ENCODE measurements at places on chromosomes 11 and 22. TPM values are rescaled to one million over a fixed set of nuclear protein-coding genes. Genes with fewer than 3 reads are reported as not detected.

Gene OR51I2
- total RNA-seq: not detected

Gene OR5A1
- total RNA-seq: not detected

Gene GLYATL2
- not detected for total RNA-seq

Gene PNPLA3
- not detected for total RNA-seq

Gene TEX12
- 0.20 TPM for total RNA-seq

GRCh38 chr22:30718938-30719337 lies 24.3 kb downstream of the OSBP2 start:
- no peak overlapping the region for H3K4me3 ChIP-seq
- no peaks in the 10 kb centered on the region for H3K36me3 ChIP-seq
- no peaks in the 10 kb centered on the region for H3K27me3 ChIP-seq

DNA sequence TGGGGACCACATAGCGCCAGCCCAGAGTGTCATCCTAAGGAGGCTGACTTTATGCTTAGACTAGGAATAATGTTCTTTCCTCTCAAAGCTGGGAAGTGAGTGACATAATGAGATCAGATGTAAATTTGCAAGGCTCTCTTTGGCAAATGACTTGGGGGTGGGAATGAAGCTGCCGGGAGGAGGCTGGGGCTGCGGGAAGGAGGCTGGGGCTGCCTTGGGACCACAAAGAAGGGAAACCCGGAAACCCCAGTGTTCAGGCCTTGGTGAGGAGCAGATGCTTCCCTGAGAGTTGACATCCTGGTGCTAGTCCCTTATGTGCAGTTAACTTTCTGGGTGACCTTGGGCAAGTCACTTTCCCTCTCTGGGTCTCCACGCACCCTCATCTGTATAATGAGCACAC lies 182.0 kb downstream of the CHST1 start:
- H3K4me1 ChIP-seq: no peaks in the 10 kb centered on the region
- no peak overlapping the region for H3K27ac ChIP-seq
- no peak overlapping the region for H3K4me3 ChIP-seq
- H3K36me3 ChIP-seq: no peaks in the 10 kb centered on the region
- no peak for DNase-seq

DNA sequence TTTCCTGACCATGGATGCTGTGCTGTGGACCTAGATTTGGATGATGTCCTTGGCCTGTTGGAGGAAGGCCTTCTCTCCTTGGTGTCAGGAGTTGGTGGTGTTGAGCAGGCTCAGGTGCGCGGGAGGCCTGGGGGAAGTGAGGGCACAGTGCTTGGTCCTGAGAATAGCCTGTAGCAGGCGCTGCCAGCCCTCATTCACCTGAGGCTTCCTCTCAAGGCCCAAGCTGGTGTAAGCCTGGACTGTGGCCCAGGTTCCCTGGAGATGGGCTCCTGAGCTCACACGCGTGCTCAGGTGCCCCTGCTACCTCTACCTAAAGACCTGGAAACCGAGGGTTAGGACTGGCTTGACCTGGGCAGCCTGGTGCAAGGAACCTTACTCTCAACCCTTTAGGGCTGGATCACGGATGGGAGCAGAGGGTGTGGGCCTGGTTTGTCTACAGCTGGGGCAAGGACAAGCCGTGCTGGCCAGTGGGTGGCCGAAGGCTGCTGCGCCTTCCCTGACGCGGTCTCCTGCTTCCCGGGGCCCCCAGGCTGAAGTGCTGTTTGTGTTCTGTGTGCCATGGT lies 7.8 kb upstream of the GRAMD4 start:
- no peaks in the 10 kb centered on the region for H3K27me3 ChIP-seq
- H3K4me1 ChIP-seq: peaks cover 46% of the 10 kb centered on the region
- H3K36me3 ChIP-seq: no peaks in the 10 kb centered on the region
- peak overlapping the region; percentile 81 for H3K4me3 ChIP-seq
- no peak for DNase-seq

DNA sequence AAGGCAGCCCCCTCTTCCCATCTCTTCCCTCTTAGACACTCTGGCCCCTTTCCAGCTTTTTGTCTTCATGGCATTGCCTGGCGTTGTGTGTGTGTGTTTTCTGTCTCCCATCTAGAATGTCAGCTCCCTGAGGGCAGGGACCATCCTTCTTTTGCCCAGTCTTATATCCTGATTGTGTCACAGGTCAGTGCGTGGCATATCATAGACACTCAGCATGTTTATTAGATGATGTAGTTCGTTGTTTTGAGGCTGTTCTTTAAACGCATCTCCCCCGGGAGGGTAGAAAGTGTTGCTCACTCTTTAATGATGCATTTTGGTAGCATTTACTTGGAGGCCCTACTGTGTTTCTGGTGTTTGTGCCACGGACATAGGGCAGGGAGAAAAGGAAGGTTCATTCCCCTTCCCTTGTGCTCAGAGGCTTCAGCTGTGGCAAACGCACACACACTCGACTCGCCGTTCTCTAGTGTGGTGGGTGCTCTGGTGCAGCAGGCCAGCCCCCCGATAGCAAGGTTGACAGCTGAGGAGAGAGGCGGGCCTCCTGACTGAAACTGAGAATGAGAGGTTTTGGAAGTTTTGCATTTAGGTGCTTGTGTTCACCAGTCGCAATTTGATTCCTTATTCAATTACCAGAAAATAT lies 60.2 kb downstream of the TNRC6B start:
- H3K4me3 ChIP-seq: no peak overlapping the region
- H3K27ac ChIP-seq: peak overlapping the region; percentile 48
- peaks cover 27% of the 10 kb centered on the region for H3K36me3 ChIP-seq
- no peaks in the 10 kb centered on the region for H3K27me3 ChIP-seq
- DNase-seq: no peak
- peaks cover 67% of the 10 kb centered on the region for H3K4me1 ChIP-seq

GRCh38 chr11:126485021-126485792 lies 129.7 kb downstream of the ST3GAL4 start:
- no peak for DNase-seq
- peaks cover 8% of the 10 kb centered on the region for H3K4me1 ChIP-seq
- peaks cover 1% of the 10 kb centered on the region for H3K27me3 ChIP-seq
- no peak overlapping the region for H3K4me3 ChIP-seq
- H3K36me3 ChIP-seq: no peaks in the 10 kb centered on the region

- H3K4me3 ChIP-seq: peak overlapping the region; percentile 52
- peaks cover 4% of the 10 kb centered on the region for H3K36me3 ChIP-seq
- peaks cover 28% of the 10 kb centered on the region for H3K27me3 ChIP-seq
Measured at GRCh38 chr22:19523240-19524169, 705 bp downstream of the CLDN5 start.

- no peak overlapping the region for H3K27ac ChIP-seq
- no peaks in the 10 kb centered on the region for H3K27me3 ChIP-seq
- peaks cover 3% of the 10 kb centered on the region for H3K36me3 ChIP-seq
- H3K4me3 ChIP-seq: no peak overlapping the region
Measured at GRCh38 chr22:46569055-46569847, 31.8 kb upstream of the CELSR1 start.

GRCh38 chr22:26994801-26995200 lies 337.4 kb downstream of the MIAT start:
- no peak overlapping the region for H3K4me3 ChIP-seq
- H3K27me3 ChIP-seq: no peaks in the 10 kb centered on the region
- no peaks in the 10 kb centered on the region for H3K36me3 ChIP-seq
- no peak overlapping the region for H3K27ac ChIP-seq
- DNase-seq: no peak
- no peaks in the 10 kb centered on the region for H3K4me1 ChIP-seq

- peaks cover 4% of the 10 kb centered on the region for H3K27me3 ChIP-seq
- DNase-seq: no peak
- no peak overlapping the region for H3K27ac ChIP-seq
- no peaks in the 10 kb centered on the region for H3K36me3 ChIP-seq
- H3K4me1 ChIP-seq: no peaks in the 10 kb centered on the region
Measured at GRCh38 chr11:71172680-71173079, 79.7 kb downstream of the SHANK2 start.

- H3K4me3 ChIP-seq: no peak overlapping the region
- no peak for DNase-seq
- H3K27me3 ChIP-seq: no peaks in the 10 kb centered on the region
- H3K36me3 ChIP-seq: peaks cover 27% of the 10 kb centered on the region
- no peak overlapping the region for H3K27ac ChIP-seq
- H3K4me1 ChIP-seq: no peaks in the 10 kb centered on the region
Measured at GRCh38 chr11:45859661-45860140, 12.4 kb downstream of the CRY2 start.
